ENCODE measurements at places on chromosomes 7 and 10.

DNA sequence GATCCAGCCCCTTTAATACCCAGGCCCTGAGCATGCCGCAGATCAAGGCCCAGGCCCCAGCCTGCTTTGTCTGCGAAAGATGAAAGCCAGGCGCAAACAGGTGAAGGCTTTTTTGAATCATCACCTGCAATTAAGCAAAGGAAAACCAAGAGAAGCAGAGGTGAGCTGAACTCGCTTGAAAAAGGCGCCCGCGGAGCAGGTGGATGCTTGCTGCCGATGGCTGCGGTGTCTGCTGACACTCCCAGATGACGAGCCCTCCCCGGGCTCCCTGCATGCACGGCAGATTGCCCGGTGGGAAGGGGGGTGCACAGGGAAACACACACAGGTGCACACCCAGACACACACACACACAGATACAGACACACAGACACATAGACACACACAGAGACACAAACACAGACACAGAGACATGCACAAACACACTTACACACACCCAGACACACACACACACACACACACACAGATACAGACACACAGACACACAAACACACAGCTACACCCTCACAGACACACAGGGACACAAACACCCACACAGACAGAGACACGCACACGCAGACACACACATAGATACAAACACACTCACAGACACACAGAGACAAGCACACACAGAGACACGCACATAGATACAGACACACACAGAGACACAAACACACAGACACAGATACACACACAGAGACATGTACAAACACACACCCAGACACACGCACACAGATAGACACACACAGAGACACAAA, 142.6 kb upstream of the RNF32 start:
- no peak for DNase-seq

DNA sequence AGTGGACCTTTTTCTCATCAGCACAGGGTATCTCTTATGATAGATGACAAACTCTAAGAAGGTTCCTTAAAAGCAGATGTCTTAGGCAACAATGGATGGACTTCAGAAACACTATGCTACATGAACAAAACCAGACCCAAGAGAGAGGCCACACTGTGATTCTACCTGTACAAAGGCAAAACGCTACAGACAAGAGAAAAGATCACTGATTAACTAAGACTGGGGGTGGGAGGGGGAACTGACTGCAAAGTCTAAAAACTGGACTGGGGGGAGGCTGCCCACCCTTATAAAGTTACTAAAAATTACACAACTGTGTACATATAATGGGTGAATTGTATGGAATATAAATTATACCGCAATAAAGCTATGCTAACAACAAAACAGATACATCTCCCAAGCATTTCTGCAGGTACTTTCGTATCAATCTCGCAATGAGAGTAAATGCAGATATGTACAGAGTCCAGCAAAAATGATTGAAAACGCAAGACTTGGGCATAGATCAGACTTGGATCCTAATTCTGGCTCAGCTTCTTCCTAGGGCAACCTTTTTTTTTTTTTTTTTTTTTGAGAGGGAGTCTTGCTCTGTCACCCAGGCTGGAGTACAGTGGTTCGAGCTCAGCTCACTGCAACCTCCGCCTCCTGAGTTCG, 179.7 kb downstream of the FAM107B start:
- no peak for DNase-seq

GRCh38 chr10:11521860-11522259, 89.6 kb downstream of the USP6NL start:
- no peak for DNase-seq

DNA sequence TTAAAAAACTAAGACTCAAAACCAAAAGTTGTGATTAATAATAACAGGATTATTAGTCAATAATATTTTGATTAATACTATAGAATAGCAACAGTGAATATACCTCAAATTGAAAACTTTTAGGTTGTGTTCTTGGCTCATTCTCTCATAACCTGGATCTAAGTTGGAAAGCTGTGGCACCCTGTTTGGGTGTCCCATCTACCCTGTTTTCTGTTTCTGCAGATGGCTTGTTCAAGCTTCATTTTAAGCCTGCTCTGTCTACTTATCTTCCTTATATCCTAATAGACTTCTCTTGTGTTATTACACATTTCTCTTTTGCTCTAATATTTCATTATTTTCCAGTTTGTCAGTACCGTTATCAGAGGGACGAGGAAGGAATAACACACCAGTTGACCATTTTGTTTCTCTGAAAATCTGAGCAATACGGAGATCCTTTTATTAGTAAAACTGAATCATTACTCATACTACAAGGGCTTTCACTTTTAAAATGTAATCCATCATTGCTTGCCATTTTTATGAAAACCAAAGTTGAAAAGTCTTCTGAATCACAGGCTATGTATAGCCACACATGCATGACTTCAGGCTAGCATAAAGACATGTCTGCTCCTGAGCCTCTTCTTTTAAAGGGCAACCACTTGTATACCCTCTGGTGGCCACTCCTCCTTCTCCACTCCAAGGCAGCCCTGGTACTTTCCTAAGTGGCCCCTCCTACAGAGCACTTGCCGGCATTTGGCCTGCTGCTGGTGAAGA, 22.3 kb downstream of the COX15 start:
- no peak for DNase-seq

GRCh38 chr10:62491597-62491996, 117.4 kb downstream of the ZNF365 start:
- no peak for DNase-seq

DNA sequence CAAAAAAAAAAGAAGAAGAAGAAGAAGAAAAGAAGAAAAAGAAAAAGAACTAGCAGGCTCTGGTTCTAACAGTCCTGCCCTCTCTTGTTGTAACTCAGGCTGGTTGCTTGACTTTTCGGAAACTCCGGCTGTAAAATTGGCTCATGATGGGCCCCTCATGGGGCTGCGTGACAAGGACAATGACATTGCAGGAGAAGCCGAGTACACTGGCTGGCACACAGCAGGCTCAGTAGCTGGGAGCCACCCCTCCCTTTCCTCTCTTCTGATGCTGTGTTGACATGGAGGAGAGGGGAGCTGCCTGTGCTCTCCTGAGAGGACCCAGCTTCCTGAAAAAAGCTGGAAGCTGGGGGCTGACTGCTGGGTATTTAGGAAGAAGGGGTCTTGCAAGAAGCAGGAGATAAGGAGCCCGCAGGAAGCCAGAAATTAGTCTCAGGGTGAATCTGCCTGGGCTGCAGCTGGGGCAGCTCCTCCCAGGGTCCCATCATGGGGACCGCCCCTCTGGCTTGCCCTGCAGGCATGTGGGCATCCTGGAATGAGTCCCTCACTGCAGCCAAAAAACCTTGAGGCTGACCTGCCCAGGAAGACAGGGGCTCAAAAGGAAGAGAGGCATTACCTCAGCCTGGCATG, 14.6 kb upstream of the GPR26 start:
- DNase-seq = no peak
